Activated T-cell treated with anti-CD3 and anti-CD28 coated beads for 24 hours (primary cell): ENCODE measurements at places on chromosomes 3 and 15.

- no peak for DNase-seq
These were observed 28.4 kb downstream of the SRPRB start for GRCh38 chr3:133833880-133834620.

- no peak for DNase-seq
These were observed 18.5 kb downstream of the GRAMD2A start for GRCh38 chr15:72178976-72179585.

DNA sequence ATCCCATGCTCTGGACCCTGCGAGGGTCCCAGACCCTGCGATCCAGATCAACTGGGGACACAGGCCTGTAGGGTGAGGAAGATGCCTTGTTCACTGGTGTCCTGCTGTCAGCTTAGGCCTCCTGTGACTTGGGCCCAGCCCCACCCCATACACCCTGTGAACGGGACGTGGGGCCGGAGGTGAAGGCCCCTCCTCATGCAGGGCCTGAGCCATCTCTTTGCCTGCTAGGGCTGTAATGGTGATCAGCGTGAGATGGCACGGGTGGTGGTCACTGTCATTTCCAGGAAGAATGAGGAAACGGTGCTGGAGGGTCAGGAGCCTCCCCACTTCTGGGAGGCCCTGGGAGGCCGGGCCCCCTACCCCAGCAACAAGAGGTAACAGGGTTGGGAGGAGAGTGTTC lies 12.4 kb downstream of the VILL start:
- DNase-seq = no peak

DNA sequence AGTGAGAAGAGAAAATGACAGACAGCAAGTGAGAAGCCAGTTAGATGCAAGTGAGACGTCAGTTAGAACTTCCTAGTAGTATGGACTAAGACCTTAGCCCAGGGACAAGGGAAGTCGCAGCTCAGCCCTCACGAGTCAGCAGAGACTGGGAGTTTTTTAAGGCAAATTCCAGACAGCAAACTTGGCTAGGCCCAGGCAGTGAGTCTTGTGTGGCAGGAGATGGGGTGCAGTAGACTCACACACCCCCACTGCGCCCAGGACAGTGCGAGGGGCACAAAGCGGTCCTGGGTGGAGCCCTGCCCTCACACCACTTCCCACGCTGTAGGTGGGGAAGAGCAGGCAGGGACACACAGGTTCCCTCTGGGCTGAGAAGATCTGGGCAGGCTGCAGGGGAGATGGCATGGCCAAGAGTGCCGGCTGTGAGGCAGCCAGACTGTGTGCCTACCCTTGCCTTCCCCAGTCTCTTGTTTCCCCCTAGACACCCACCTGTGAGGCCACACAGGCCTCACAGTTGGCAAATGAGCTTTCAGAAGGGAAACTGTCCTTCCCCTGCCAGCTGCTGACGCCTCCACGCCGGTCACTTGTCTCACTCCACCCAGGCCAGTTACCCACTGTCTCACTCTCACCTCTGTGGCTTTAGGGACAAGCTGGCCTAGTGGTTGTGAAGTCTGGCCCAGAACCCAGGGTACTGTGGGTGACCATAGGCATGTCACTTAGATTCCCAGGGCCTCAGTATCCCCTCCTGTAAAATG lies 13.7 kb upstream of the PRKCD start:
- no peak for DNase-seq

DNA sequence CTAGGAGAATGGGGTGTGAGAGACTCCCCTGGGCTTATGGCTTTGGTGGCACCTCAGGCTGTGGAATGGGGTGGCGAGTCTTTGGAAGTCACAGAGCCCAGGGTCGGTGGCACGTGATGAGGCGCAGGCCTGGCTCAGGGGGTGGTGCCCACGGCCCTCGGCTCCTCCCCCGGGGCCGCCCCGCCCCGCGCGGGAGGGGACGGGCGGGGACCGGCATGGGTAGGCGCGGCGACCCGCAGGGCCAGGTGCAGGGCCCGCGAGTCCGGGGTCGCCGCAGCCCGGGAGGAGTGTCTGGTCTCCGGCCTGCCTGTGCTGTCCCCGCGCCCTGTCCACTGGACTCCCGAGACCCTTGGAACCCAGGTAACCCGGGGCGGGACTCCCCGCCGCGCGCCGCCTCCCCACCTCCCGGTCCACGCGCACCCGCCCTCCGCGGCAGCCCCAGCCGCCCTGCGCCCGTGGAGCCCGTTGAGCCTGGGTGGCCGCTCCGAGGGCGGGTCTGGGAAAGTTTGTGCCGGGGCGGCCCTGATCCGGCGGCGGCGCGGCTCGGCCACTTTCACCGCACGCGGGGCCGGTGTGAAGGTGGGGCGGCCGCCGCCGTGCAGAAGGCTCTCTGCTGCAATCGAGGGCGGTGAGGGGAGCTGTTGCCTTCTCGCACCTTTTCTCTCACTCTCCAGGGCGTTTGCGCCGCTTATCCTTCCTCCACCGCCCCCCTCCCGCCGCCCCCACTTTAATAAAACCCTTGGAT lies at the start of gene PAQR5:
Gene PAQR5, plus strand, starts transcription at position 216 of the 745 bp plus-strand sequence. CDS start 61,169 bp downstream, outside the sequence.
- peak; percentile 9 for DNase-seq

- DNase-seq = no peak
These were observed 17.9 kb downstream of the CP start for GRCh38 chr3:149203758-149204157.

GRCh38 chr3:89813500-89813899 lies 706.1 kb downstream of the EPHA3 start:
- no peak for DNase-seq

DNA sequence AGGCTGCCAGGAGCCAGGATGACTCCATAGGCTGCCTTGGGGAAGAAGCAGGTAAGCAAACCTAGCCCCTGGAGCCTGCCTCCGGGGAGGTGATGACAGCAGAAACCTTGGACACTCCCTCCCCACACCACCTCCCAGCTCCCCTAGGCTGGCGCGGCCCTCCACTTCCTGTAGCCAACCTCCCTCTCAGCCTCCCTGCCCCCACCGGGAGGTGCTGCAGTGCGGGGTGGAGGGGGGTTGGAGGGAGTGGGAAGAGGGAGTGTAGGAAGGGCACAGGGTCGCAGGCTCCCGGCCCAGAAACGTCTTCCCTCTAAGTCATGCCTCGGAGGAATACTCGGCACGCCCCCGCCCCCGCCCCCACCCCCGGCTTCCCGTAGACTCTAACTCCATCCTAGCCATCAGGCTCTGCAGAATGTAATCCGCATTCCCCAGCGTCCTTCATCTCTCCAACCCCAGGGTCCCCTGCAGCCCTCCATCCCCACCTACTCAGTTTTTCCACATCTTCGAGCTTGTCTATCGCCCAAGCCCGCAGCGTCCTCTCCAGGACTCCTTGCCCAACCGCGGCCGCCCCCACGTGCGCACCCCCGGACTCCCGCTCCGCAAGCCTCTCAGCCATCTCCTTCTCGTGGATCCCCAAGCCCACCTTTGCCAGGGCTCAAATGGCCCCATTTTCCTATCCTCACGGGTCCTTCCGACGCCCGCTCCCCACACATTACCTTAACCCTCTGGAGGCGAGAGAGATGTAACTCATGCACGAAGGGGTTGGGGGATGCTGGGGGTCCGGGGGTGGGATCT lies 528 bp downstream of the LPCAT4 start:
- DNase-seq = peak; percentile 38

- no peak for DNase-seq
These were observed 33.3 kb upstream of the RTP4 start for GRCh38 chr3:187334904-187335303.

GRCh38 chr3:97910931-97911351 lies 61.3 kb downstream of the RIOX2 start:
- no peak for DNase-seq

DNA sequence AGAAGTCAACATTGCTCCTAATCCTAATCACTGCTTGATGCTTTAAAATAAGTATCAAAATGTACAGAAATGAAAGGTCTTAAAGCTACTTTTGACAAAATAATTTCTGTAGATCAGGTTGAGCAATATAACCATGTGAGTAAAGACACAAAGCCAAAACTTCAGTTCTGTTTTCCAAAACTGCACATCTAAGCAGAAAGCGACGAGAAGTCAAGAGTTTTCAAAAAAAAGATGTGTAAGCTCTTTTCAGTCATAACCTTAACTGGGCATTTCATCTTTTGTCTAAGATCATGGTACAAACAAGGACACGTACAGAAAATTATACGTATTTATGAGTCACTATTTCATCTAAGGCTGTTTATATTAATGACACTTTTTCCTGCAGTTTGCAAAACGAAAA lies 608.8 kb downstream of the FOXP1 start:
- no peak for DNase-seq

GRCh38 chr3:68972358-68972979 lies 40.1 kb upstream of the TAFA4 start:
- DNase-seq = peak; percentile 27

DNA sequence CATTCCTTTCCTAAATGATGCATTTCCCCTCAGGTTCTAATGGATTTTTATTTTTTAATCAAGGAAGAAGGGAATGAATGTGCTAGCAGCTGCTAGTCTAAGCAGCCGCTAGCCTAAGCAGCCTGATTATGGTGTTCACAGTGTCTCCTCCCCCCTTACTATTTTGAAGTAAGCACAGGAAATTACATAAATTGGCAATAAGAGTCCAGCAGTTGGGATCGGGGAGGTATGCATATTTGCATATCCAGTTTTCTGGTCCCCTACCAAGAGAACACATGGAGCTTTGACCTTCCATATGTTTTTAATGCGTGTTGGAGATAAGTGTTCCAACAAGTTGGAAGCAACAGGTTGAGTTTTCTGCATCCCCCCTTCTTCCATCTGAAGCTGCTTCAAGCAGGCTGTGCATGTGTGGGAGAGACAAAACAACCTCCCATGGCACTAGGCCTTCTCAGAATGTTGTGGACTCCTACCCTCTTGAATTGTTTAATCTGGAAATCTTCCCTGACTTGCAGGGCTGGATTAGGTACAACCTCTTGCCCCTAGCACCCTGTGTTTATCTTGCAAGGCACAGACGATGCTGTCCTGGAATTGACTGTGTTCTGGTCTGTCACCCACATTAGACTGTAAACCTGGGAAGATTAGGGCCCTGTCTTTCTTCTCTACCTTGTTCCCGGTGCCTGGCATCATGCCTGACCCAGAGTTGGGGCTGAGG lies 124.8 kb upstream of the LRIG1 start:
- no peak for DNase-seq

GRCh38 chr3:140629357-140630137 lies 48.3 kb upstream of the TRIM42 start:
- DNase-seq = no peak

DNA sequence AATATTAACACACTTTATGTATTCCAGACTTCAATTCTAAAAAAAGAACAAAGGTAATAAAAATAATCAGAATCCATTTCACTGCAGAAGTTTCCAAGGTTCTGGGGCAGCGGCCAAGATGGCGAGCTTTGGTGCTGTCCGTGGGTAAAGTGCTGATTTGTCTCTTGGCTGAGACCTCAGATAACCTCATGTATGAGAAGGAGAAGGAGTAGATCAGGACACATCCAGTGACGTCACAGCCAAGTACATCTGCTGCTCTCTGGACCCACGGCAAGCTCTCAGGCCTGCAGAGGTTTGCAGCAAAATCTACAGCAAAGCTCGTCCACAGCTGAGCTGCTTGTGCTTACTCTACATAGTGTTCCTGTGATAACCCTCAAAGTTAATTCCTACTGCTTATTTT lies 165.7 kb downstream of the MAGI1 start:
- no peak for DNase-seq

DNA sequence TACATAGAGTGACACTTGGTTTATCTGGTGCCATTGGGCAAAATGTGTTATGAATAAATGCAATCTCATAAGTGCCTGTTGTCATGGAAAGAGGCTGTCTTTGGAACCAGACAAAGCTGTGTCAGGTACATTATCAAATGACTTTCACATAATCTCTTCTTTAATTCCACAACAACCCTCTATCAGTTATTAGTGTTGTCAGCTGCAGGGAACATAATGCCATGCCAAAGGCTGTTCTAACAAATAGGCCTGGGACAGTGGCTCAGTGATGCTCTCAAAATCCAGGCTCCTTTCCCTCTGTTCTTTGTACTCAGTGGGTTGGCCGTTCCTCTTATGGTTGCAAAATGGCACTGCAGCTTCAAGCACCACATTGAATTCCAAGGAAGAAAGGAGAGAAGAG lies 91.8 kb downstream of the ADAMTSL3 start:
- no peak for DNase-seq

GRCh38 chr3:186151077-186151971 lies 42.4 kb upstream of the ETV5 start:
- DNase-seq = no peak

DNA sequence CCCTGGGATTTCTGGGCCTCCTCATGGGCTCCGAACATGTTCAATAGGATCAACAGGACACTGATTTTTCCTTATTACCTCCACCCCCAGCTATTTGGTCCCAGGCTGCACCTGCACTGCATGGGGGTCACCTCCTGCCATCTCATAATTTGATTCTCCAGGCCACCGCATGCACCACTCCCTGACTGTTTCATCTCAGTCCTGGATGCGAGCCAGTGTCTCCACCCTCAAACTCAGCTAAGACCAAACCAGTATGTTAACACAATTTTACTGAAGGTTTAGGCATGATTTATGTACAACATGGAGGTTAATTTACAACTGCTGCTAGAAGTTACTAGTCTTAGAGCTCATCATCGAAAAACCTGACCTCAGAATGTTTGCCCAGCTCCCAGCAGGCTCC lies 249.5 kb downstream of the UACA start:
- DNase-seq = no peak

DNA sequence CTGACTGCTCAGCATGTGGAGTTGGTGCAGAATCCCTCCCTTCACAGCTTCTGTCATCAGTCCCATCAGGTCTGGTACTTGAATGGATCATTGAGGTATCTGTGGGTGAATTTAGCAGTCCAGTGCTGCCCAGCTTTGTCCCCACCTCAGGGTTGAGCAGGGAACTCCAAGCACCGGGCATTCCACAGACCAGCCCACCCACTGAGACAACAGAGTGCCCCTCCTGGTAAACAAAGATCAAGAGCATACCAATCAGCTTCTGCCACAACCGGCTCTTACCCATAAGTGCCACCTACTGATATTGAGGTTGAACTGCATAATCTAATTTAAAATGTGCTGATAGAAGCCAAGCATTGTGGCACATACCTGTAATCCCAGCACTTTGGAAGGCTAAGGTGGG lies 57.1 kb upstream of the FXR1 start:
- no peak for DNase-seq

- DNase-seq = no peak
These were observed 83.6 kb downstream of the MYO9A start for GRCh38 chr15:72034351-72034750.

DNA sequence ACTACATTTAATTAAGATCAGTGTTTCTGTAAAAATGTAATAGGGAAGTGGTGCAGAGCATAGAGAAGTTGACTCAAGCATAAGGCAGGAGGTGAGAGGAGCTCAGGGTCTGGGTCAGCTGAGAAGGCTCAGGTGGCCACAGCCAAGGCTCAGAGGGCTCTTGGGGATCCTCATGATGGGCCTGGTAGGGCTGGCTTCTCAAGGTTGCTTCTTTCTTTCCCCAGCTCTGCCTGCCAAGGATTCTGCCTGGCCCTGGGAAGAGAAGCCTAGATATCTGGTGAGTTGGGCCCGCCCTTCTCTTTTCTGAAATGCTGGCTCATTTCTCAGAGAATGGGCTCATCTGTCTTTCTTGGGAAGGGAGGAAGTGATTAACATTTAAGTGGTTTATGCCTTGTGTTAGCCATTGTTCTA lies 6.5 kb downstream of the ZNF589 start:
- DNase-seq = no peak

GRCh38 chr15:70530017-70530499 lies 233.3 kb downstream of the UACA start:
- no peak for DNase-seq
